Activated CD4-positive, alpha-beta T cell treated with anti-CD3 and anti-CD28 coated beads for 36 hours (primary cell): ENCODE measurements at places on chromosomes 16 and 17.

GRCh38 chr16:68117884-68118283 lies 32.7 kb downstream of the NFATC3 start:
- DNase-seq, result no peak

GRCh38 chr16:31134091-31134571 lies 1.4 kb downstream of the PRSS8 start:
- DNase-seq, result no peak

DNA sequence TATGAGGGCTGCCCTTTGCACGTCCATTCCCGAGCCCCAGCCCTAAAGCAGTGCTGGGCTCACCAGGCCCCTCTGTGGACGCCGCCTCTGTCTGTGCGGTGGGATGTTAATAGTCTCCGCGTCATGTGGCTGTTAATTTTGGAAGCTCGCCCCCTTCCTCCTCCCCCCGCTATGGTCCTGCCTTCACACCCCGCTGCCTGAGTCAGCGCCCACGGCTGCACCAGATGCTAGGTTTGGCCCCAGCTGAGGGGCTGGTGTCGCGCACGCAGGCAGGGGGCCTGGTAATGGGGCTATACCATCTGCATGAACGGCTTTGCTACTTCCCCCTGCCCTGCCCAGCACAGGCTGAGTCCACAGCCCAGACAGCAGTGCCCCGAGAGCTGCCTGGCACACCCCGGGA lies 4.1 kb upstream of the SSTR5 start:
- DNase-seq, result no peak

- no peak for DNase-seq
Measured at GRCh38 chr16:79991969-79992368, 391.4 kb upstream of the MAF start.

DNA sequence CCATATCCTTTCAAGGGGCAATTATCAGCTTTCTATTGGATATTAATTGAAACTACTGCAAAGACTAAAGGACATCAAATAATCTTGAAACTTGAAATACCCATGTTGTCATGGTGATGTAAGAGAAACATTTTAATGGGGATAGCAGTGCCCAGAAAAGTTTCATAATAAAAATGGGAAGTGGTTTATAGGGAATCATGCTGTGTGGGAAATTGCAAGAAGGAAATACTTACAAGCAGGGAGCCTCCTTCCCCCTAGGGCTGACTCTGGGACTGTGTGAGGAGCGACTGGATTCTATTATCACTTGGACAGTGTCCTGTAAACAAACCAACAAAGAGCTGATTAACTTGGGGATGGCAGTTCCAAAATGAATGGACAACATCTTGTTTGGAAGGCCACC lies 1393.1 kb upstream of the GOT2 start:
- no peak for DNase-seq
